ENCODE measurements at places on chromosomes 4 and X.

DNA sequence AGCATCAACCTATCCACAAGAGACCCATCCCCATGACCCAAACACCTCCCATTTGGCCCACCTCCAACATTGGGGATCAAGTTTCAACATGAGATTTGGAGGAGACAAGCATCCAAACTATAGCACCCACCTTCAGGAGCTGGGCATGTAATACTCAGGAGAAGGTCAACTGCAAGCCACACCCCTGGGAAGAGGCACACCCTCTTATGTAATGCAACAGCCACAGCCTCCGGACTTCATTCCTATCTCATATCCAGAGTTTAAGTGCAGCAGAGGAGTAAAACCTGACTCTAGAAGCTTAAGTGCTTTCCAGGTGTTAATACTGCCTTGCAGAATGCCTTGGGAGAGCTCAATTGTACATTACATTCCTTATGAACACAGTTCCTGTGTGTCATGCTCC, 197.4 kb downstream of the PTTG2 start:
- no peak for DNase-seq

GRCh38 chr4:98242538-98242937, 18.6 kb upstream of the RAP1GDS1 start:
- no peak for DNase-seq

GRCh38 chr4:91116861-91117260, 989.7 kb downstream of the CCSER1 start:
- DNase-seq, result no peak

GRCh38 chr4:2159931-2160330, 82.0 kb downstream of the HAUS3 start:
- no peak for DNase-seq

DNA sequence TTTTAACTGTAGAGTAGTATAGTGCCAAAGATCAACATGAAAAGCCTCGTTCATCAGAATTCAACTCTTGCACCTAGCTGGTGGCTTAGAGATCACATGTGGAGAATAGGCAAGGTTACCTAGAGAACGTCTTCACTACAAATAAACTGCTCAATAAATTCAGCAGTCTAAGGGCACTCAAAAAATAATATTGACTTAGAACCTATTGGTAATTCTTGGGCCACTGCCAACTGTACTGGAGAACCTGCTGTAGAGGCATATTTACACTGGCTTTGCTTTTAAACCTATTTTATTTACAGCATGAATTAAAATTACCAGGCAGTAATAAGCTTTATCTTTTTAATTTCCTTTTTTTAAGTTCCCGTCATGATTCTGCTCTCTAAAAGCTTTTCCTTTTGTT, 343.7 kb downstream of the PDHA2 start:
- no peak for DNase-seq

GRCh38 chr4:54277691-54278090, 48.6 kb downstream of the PDGFRA start:
- no peak for DNase-seq

DNA sequence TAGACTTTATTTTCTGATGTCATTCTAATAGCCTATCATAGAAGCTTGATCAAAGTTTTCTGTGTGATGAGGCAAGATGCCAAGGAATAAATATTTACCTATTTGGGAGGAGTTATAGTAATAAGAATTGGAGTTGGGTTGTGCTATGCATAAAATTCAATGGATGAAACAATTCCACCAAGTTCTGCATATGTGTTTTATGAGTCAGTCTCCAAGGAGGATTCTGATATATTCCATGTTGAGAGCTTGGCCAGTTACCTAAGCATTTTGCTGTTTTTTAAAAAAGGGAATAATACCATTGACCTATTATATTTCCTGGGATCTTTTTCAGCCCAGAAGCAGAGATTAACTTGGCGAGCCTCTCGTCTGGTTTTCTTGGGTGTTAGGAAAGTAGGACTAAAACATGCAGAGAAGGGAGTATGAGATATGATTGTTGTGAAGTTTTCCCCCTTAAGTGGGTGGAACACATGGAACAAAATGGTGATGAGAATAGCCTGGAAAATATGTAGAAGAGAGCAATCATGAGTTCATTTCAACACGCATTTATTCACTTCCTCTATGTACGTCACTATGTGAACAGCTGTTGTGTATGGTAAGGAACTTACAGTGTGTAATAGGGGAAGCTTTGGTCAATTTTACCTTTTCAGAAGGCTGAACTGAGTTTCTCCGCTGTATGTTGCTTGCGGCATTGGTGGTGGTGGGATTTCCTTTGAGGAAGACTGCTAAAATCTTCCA, 39.2 kb downstream of the POLA1 start:
- DNase-seq, result no peak

DNA sequence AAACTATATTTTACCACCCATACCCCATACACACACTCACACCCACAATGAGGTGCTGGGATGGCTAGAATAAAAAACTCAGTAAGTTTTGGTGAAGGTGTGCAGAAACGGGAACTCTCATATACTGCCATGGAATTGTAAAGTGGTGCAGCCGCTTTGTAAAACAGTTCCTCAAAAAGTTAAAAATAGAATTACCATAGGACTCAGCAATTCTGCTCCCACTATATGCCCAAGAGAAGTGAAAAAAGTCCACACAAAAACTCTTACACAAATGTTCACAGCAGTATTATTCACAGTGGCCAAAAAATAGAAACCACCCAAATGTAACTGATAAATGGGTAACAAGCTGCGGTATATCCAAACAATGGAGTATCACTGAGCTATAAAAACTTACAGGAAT, 6.5 kb downstream of the CENPU start:
- DNase-seq, result no peak

DNA sequence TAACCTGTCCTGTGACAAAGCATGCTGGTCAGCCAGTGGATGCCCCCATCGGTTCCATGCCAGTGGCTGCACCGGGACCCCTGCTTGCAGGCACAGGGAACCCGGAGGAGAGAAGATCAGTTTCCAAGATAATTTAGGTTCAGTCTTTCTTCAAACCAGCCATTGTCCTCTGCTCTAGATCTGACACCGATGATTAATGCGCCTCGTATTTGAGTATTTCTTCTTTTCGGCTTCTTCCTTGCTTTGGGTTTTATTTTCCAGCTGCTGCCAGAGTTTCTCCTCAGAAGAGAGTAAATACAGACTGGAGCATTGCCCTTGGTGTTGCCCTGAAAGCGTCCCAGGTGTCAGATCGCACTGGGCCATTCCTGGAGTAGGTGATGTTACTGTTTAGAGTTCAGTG, 19.2 kb upstream of the BCOR start:
- DNase-seq, result no peak

DNA sequence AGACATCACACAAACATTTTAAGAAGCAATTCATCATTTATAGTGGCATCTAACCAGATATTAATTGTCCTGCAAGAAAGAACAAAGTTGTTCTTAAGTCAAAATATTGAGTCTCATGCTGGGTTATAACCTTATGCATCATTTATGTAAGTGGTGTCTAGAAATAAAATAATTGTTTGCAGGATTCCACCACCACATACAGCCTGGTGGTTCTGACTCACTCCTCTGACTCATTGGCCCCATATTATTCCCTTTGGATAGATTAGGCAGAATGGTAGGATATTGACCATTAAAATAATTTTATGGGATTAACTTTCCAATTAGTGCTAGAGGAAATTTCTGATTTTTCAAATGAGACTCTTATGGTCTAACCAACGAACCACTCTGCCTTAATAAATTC, 384.5 kb downstream of the GRXCR1 start:
- DNase-seq, result no peak

GRCh38 chrX:86148024-86148511, at the start of gene DACH2:
TSS of gene DACH2 (plus strand) at chrX:86148451.
- DNase-seq, result no peak

DNA sequence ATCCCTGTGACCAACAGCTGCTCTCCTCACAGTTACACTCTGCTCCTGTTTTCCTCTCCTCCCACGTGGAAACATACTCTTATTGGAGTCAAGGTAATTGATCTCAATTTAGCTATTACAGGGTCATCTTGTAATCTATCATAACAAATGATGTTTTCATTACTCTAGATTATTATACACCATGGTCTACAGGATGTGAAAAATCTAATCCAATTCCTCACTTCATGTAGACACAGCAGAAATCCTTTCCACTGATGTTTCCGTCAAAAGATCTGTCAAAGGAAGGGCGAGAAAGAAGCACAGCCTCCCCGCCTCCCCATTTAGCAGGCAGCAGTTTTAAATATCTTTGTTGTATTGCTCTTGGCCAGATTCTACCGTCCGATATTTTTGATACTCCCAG, 13.7 kb upstream of the DCTD start:
- no peak for DNase-seq

DNA sequence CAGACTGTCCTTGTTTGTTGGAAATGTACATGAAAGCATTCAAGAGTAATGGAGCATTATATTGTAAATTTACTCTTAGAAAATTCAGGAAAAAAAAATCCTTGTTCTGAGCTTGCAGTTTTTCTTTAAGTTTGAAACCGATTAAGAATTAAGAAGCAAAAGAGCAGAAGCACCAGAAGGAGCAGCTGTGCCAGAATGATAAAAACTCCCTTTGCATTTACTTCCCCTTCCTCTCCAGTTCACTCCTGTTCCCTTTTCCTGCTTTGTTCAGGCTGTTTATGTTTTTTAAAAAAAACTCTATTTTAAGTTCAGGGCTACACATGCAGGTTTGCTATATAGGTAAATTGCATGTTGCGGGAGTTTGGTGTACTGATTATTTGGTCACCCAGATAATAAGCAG, 90.3 kb downstream of the ATOH1 start:
- no peak for DNase-seq

GRCh38 chr4:13982010-13982409, 354.5 kb upstream of the BOD1L1 start:
- DNase-seq, result no peak

GRCh38 chr4:95159384-95159783, 389.4 kb downstream of the UNC5C start:
- DNase-seq, result no peak

- DNase-seq, result no peak
Measured at GRCh38 chr4:172758586-172759340, 409.8 kb upstream of the GALNT7 start.

GRCh38 chr4:8905226-8905772, 33.7 kb upstream of the HMX1 start:
- no peak for DNase-seq

GRCh38 chr4:13968723-13969122, 341.2 kb upstream of the BOD1L1 start:
- DNase-seq, result no peak

DNA sequence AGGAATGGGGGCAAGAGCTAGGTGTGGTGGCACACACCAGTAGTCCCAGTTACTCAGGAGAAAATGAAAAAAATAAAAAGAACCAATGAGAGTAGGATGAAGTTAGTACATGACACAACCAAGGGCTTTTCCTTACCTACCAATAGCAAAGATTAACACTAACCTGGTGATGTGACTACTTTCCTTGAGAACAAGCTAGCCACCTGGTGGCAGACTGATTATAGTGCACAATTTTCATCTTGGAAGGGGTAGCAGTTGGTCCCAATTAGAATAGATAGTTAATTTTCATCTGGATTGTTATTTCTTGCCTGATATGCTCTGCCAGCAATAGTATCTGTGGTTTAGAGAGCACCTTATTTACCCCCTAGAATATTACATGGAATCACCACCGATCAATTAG, 1216.8 kb upstream of the PABPC4L start:
- no peak for DNase-seq

DNA sequence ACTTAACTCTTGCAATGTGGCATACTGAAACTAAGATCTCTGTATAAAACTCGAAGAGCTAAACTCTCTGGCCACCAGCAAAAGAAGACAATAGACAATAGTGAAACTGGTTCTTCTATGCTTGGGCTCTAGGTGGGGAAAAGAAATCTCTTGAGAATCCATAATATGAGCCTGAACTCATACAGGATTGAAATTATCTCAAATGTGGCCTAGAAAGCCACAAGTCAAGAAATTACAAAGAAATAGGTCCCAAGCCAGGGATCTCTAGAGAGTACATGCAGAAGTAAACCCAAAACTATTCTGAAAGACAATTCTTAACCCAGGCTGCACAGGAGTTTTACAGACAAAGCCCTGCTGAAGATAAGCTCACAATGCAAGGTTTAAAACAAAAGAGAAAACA, 127.4 kb downstream of the ANAPC10 start:
- DNase-seq, result no peak

DNA sequence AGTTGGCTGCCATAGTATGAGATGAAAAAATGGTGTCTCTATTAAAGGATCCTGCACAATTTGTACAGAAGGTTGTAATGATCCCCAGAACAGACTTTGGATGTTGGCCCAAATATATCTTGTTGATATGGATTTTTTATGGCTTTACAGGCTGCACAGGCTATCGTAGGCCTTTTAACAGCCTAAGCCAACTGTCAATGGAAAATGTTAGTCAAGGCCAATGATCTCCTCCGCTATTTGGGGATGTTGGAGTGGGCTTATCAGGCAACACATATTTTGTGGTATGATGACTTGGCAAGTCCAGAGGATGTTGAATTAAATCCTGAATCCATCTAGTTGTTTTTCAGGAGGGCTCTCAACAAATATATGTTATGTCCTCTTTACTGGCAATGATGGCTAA, 42.1 kb downstream of the ZCCHC13 start:
- DNase-seq, result no peak

DNA sequence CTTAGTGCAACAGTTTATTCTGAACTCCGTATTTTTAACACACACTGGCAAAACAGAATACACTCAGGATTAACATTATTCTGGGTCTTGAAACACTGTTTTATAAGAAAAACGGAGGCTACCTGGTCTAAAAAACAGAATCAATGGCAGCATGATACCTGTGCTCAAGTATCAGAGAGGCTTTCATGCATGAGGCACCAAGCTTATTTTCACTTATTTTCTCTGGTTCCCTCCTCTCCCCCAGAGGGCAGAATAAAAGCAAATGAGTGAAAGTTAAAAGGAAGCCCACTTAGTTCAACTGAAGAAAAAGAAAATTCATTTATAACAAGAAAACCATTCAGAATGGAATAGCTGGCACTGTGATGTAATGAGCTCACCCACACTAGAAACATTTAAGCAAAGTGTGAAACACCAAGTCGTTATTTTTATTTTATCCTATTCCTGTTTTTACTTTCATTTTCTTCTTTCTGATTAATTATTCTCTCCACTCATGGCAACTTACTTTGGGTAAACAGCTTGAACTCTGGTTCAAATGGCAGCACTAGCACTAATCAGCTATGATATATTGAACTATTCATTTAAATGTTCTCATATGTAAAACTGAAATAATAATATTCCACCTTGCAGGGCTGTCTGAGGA, 211.8 kb downstream of the PPP3CA start:
- no peak for DNase-seq

GRCh38 chr4:36786519-36786918, 458.0 kb upstream of the NWD2 start:
- DNase-seq, result no peak
